ENCODE measurements at places on chromosomes 5 and 9.

DNA sequence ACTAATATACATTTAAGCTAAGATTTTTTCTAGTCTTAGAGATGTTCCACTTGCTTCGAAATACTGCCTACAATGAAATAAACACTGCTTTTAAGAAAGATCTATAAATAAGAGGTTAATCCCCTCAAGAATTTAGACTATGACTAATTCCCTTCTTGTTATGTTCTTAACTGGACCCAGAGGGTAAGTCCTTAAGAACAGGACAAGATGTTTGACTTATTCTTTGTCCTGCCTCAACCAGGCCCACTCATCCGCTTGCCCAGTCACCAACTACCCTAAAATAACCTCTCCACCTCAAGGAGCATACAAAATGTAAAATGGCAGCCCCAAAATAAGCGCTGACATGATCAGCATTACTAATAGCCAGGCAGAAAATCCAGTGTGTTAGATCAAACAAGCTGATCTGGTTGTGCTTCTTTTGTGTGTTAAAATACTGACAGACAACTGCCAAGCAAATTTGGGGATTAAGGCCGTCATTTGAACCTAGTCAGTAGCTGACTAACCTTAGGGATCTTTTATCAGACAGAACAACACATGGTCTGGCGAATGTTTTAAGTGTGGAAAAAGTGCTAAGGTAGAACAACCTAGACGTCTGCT lies 93.7 kb upstream of the SMC5 start:
- peak; percentile 40 for DNase-seq

DNA sequence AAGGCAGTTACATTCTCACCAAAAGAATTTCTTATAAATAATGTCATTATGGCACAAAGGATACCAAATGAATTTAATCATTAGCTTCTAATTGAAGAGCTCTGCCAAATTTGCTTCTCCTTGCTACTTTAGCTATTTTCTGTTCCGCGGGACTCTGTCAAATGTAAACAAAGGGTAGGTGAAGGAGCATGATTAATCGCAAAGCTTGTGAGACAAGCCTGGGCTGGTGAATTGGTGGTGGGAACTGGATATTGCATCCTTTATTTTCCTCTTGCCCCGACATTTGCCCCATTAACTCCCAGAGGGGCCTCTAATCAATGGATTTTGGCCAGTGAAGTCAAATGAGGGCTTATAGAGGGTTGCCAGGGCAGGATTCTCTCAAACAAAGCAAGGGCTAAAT lies 234.2 kb upstream of the RFX3 start:
- DNase-seq: peak; percentile 64

DNA sequence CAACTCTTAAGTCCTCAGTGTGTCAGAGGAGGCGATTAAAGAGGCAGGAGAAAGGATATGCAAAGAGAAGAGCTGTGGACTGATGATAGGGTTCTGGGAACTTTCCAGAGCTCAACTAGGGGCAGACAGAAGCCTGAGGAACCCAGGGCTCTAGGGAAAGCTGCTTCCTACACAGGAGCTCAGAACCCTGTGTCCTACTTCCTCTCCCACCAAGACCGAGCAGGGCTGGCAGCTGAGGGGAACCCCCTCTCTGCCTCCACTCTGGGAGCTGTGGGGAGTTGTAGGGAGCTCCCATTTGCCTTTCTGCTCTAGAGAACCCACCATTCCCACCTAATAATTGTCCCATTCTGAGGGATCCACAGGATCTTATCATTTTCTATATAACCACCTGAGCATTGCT lies 674.3 kb downstream of the ACTL7B start:
- DNase-seq: no peak

GRCh38 chr5:90853750-90854149 lies 295.2 kb downstream of the ADGRV1 start:
- DNase-seq: no peak

GRCh38 chr5:19615661-19616060 lies 372.3 kb downstream of the CDH18 start:
- DNase-seq: peak; percentile 8

Data from mesenchymal stem cell (in vitro differentiated cells and primary cell).